ENCODE measurements at places on chromosomes 2 and 18.
A peak's percentile ranks its signal among the peaks of the same experiment; 100 is the strongest.

DNA sequence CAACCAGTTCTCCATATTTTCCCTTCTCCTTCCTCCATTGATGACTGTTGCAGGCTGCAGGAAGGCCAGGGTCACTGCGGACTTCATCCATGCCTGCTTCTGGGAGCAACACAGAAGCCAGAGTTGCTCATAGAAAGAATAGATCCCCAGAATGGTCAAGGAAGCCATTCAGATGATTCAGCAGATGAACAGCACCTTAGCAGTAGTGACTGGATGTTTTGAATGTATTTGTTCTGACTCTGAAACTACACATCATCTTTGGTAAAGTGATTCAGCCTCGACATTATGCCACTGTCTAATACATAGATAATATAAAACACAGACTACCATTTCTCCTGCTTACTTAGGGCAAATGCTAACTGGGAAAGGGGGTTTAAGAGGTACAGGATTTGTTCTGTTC is 411.6 kb downstream of the RND3 start:
- no peak overlapping the region for H3K4me3 ChIP-seq
- no peaks in the 10 kb centered on the region for H3K4me1 ChIP-seq
- no peak for DNase-seq
- no peaks in the 10 kb centered on the region for H3K36me3 ChIP-seq
- H3K27me3 ChIP-seq: no peaks in the 10 kb centered on the region
- no peak overlapping the region for H3K27ac ChIP-seq

DNA sequence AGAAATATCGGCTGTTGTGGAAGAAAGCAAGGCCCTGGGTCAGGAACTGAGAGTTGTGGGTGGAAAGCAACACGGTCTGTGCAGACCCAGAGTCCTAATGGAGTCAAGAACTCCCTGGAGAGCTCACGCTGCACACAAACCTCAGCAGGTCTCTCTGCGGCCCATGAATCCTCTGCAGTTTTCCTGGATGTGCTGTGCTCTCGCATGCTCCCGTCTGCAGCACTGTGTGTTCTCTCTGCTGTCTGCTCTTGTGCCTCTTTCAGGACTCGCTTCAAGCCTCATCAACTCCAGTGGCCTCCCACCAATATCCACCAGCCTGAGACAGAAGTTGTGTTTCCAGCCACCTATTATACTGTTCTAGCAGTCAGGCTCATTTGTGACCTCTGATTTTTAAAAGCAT is 24.3 kb downstream of the RNU4ATAC start:
- no peaks in the 10 kb centered on the region for H3K36me3 ChIP-seq
- DNase-seq: no peak
- no peak overlapping the region for H3K4me3 ChIP-seq
- H3K27me3 ChIP-seq: no peaks in the 10 kb centered on the region

- no peak overlapping the region for H3K27ac ChIP-seq
- no peaks in the 10 kb centered on the region for H3K36me3 ChIP-seq
- DNase-seq: peak; percentile 83
- no peak overlapping the region for H3K4me3 ChIP-seq
- H3K27me3 ChIP-seq: no peaks in the 10 kb centered on the region
- peaks cover 12% of the 10 kb centered on the region for H3K4me1 ChIP-seq
Observed at GRCh38 chr2:119476301-119477112, 44.9 kb downstream of the TMEM37 start.

GRCh38 chr18:77379976-77380509 is 130.4 kb downstream of the GALR1 start:
- no peaks in the 10 kb centered on the region for H3K36me3 ChIP-seq
- DNase-seq: no peak
- H3K4me1 ChIP-seq: no peaks in the 10 kb centered on the region
- no peaks in the 10 kb centered on the region for H3K27me3 ChIP-seq
- no peak overlapping the region for H3K27ac ChIP-seq

GRCh38 chr2:165969227-165969626 is 15.7 kb upstream of the TTC21B start:
- no peaks in the 10 kb centered on the region for H3K27me3 ChIP-seq
- H3K4me3 ChIP-seq: no peak overlapping the region
- no peak for DNase-seq
- H3K27ac ChIP-seq: no peak overlapping the region
- H3K4me1 ChIP-seq: no peaks in the 10 kb centered on the region
- no peaks in the 10 kb centered on the region for H3K36me3 ChIP-seq

- no peak for DNase-seq
- no peaks in the 10 kb centered on the region for H3K36me3 ChIP-seq
- H3K27ac ChIP-seq: no peak overlapping the region
Observed at GRCh38 chr2:143429932-143430679, 300.9 kb downstream of the ARHGAP15 start.

GRCh38 chr2:25168256-25169072 is at the start of gene POMC:
POMC (minus strand) TSS chr2:25168580; CDS start chr2:25164772, 3,808 bp downstream.
- peak within 1 kb of the TSS; percentile 64 for H3K4me3 ChIP-seq
- peaks cover 83% of the 10 kb centered on the region for H3K27me3 ChIP-seq
- no peak within 1 kb of the TSS for H3K27ac ChIP-seq
- DNase-seq: peak; percentile 73

GRCh38 chr18:56413862-56414261 is 224.5 kb downstream of the TXNL1 start:
- H3K4me1 ChIP-seq: no peaks in the 10 kb centered on the region
- no peak overlapping the region for H3K4me3 ChIP-seq
- no peak overlapping the region for H3K27ac ChIP-seq
- DNase-seq: no peak
- no peaks in the 10 kb centered on the region for H3K27me3 ChIP-seq
- H3K36me3 ChIP-seq: no peaks in the 10 kb centered on the region

GRCh38 chr2:198098918-198099317 is 294.5 kb downstream of the PLCL1 start:
- H3K36me3 ChIP-seq: no peaks in the 10 kb centered on the region
- no peak overlapping the region for H3K4me3 ChIP-seq
- H3K4me1 ChIP-seq: no peaks in the 10 kb centered on the region
- no peaks in the 10 kb centered on the region for H3K27me3 ChIP-seq
- no peak overlapping the region for H3K27ac ChIP-seq

DNA sequence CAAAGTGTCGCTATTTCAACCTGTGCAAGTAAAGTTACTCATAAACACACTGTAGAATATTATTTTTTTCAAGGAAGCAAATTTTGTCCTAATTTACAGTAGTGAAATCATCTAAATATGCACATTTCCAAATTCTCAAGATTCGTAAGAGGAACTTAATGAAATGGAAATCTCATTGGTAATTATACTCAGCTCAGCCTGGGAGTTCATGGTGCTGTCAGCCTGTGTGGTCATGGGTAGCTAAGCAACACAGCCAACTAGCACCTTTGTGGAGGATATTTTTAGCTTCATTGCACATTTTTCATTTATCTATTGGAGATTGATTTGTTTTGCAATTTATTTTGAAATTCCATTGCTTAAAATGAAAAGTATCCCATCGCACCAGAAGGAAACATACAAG is 975.7 kb upstream of the ZEB2 start:
- H3K27me3 ChIP-seq: no peaks in the 10 kb centered on the region
- no peaks in the 10 kb centered on the region for H3K36me3 ChIP-seq
- no peak overlapping the region for H3K27ac ChIP-seq
- DNase-seq: no peak
- H3K4me3 ChIP-seq: no peak overlapping the region

GRCh38 chr18:25830787-25831186 is 259.6 kb downstream of the SS18 start:
- no peak for DNase-seq
- no peak overlapping the region for H3K27ac ChIP-seq
- no peaks in the 10 kb centered on the region for H3K36me3 ChIP-seq
- peaks cover 12% of the 10 kb centered on the region for H3K4me1 ChIP-seq

GRCh38 chr2:143928613-143929012 is 591.3 kb downstream of the ZEB2 start:
- no peak overlapping the region for H3K4me3 ChIP-seq
- H3K27me3 ChIP-seq: no peaks in the 10 kb centered on the region
- DNase-seq: no peak
- peaks cover 31% of the 10 kb centered on the region for H3K4me1 ChIP-seq
- H3K27ac ChIP-seq: no peak overlapping the region
- H3K36me3 ChIP-seq: no peaks in the 10 kb centered on the region

GRCh38 chr2:62325398-62325797 is 129.5 kb downstream of the B3GNT2 start:
- H3K27me3 ChIP-seq: no peaks in the 10 kb centered on the region
- H3K36me3 ChIP-seq: no peaks in the 10 kb centered on the region
- DNase-seq: no peak
- H3K4me1 ChIP-seq: peaks cover 14% of the 10 kb centered on the region

DNA sequence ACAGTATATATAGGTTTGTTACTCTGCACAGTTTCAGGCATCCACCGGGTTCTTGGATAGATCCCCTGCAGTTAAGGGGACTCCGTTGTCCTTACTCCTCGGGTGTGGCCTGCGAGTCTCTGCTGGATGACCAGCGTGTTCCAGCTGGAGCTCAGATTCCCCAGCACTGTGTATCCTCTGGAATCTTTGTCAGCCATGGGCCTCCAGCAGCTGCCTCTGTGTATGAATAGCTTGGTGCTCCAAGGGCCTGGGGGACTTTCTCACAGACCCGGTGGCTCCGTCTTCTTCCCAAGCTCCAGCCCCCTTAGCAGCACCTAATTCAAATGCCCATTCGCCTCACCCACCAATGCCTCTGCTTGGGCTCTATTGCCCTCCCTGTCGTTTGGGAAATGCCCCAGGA is 6.3 kb downstream of the ANO7 start:
- no peaks in the 10 kb centered on the region for H3K36me3 ChIP-seq
- no peak for DNase-seq
- H3K27ac ChIP-seq: no peak overlapping the region
- no peaks in the 10 kb centered on the region for H3K4me1 ChIP-seq

GRCh38 chr2:9144046-9144445 is 62.6 kb upstream of the ASAP2 start:
- peaks cover 49% of the 10 kb centered on the region for H3K27me3 ChIP-seq
- H3K27ac ChIP-seq: no peak overlapping the region
- no peaks in the 10 kb centered on the region for H3K36me3 ChIP-seq
- peaks cover 5% of the 10 kb centered on the region for H3K4me1 ChIP-seq

- peak; percentile 75 for DNase-seq
- H3K4me1 ChIP-seq: no peaks in the 10 kb centered on the region
- no peaks in the 10 kb centered on the region for H3K27me3 ChIP-seq
Observed at GRCh38 chr2:59025157-59025757, 784.1 kb upstream of the FANCL start.

DNA sequence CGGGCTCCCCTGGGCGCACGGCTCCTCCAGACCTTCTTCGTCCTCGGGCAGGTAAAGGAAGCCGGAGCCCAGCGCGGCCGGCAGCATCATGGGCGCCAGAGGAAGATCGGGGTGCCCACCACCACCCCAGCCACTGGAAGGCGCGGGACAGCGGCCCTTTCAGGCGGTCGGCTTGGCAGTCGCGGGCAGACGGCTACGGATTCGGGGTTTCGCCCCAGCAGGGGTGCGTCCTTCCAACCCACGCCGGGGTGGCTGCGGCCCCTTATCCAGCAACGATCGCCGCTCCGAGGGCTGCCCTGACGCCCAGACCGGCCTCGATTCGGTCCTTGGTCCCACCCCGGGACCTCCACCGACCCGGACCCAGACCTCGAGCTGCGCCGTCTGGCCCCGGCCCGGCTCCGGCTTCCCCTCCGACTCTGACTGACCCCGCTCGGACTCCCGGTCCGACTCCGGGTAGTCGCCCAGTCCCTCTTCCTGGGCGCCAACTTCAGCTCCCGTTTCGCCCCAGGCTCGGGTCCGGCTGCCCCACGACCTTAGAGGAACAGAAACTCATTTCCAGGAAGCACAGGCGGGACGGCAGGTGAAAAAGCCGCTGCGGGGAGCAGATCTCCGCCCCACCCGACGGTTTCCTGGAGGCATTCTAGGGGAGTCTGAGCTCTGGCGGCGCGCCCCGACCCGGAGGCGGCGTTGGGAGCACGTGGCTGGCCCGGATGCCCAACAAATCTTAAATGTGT is 30.2 kb upstream of the SSB start:
- H3K4me1 ChIP-seq: no peaks in the 10 kb centered on the region
- no peak overlapping the region for H3K4me3 ChIP-seq
- no peak for DNase-seq
- no peaks in the 10 kb centered on the region for H3K36me3 ChIP-seq

DNA sequence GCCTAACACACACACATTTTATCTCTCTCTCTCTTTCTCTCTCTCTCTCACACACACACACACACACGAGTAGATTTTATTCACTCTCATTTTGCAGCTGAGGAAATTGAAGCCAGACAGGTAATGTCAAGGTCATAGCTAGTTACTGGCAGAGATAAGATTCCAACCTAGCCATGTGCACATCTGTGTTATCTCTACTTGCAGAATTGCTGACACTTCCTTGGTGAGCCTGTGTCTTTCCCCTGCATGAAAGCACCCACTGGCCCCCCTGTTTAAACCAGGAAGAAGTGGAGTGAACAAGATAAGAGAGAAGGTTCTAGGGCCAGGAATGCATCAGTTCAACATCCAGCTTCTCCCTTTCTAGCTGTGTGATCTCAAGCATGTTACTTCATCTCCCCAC is 423.7 kb downstream of the TXNL1 start:
- DNase-seq: no peak
- H3K27me3 ChIP-seq: no peaks in the 10 kb centered on the region
- no peaks in the 10 kb centered on the region for H3K36me3 ChIP-seq
- no peak overlapping the region for H3K27ac ChIP-seq
- H3K4me1 ChIP-seq: no peaks in the 10 kb centered on the region

DNA sequence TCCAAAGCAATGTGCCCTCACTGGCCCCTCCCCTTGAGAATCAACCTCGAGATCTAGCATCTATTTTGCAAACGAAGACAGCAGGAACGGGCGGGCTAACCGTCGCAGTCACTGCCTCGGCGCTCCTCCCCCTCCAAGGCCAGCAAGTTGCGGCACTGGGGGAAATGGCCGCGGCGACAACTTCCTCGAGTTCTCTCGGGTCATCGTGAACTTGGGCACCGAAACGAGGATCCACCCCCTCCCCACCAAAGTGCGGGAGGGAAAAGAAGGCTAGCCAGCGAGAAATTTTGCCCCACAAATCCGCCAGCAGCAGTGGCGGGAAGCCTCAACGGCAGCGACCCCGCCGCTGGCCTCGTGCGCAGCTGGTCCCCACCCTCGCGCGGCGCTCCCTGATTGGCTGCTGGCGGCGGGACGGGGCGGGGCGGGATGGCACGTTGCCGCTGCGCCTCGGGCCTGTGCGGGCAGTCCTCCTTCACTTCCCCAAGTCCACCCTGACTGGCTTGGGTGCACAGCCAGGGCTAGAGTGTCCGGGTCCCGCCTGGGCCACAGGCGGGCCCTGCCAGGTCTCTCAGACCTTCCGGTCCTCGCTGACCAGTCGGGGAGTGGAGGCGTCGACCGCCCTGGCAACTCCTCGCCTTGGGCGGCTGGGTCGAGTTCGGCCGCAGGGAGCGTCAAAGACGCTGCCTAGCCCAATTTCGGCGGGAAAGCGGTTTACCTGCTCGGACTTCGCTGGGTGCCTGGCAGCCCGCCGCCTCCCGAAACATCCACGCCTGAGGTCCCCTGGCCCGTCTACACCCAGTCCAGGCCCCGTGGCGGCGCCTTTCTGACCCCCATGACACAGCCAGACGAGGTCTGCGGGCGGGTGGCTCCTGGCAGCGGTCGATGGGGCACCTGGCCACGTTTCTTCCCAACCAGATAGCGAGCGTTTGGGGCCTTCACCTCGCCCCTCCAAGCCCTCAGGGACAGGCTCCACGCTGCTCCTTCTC is at the start of gene BOLL:
Gene BOLL (minus strand): TSS at position 364 of the 986 bp plus-strand sequence. CDS start 3,469 bp downstream, outside the sequence.
- H3K27me3 ChIP-seq: peaks cover 52% of the 10 kb centered on the region
- DNase-seq: no peak
- no peak within 1 kb of the TSS for H3K27ac ChIP-seq

GRCh38 chr2:219641390-219642068 is 14.1 kb downstream of the SLC4A3 start:
- H3K27me3 ChIP-seq: peaks cover 11% of the 10 kb centered on the region
- no peak overlapping the region for H3K27ac ChIP-seq
- H3K4me1 ChIP-seq: peaks cover 13% of the 10 kb centered on the region
- DNase-seq: no peak
